ENCODE measurements at places on chromosomes 7 and 10. TPM values are rescaled to one million over a fixed set of nuclear protein-coding genes. Genes with fewer than 3 reads are reported as not detected.

- DNase-seq = no peak
Measured at GRCh38 chr7:140604760-140605159, 35.9 kb downstream of the DENND2A start.

GRCh38 chr10:25038325-25038724 is 21.9 kb downstream of the THNSL1 start:
- no peak for DNase-seq

- no peak for DNase-seq
Measured at GRCh38 chr7:92228742-92229141, 17.0 kb downstream of the KRIT1 start.

Gene GRID1
- 1.6 TPM for polyA plus RNA-seq

Gene LIPM
- not detected for polyA plus RNA-seq

Gene RAPGEF5
- 38.6 TPM for polyA plus RNA-seq
